Inflammatory macrophage (primary cell): ENCODE measurements at places on chromosomes 7 and 10.

GRCh38 chr10:117519286-117519685, 23.3 kb upstream of the EMX2 start:
- no peak for DNase-seq

GRCh38 chr7:141001122-141001521, 13.6 kb downstream of the MRPS33 start:
- DNase-seq: no peak

GRCh38 chr10:14873090-14873760, 5.4 kb upstream of the SUV39H2 start:
- no peak for DNase-seq

DNA sequence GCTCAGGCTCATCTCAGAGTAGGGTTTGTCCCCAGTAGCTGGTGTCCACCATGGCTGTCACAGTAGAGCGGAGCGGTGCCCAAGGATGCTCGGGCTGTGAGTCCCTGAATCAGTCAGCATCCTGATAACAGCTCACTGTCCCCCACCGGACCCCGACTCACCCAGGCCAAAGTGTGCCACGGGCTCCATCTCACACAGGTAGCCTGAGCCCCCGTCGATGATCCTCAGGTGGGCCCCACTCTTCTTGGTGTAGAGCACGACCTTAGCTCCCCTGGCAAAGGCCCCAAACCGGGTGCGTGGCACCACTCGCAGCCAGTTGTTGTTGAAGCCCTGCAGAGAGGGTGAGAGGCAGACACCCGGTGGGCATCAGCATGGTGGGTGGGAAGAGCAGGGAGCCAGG, 45.4 kb downstream of the GOLGA7B start:
- no peak for DNase-seq

- DNase-seq: no peak
Observed at GRCh38 chr7:26169271-26169670, 17.3 kb downstream of the NFE2L3 start.

DNA sequence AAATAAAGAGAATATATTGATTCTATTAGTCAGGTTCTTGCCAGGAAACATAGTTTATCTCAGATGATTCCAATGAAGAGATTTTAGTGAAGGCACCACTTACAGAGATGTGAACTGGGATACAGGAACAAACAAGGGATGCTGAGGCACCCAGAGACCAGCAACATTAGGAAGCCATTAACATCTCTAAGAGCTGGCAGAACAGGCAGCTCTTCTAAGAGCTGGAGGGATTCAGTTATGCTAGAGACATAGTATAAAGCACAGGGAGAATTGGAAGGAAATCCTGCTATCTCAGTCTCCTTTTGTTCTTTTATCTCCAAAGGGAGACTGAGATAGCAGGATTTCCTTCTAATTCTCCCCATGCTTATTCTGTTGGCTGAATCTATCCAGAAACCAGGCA, 22.0 kb downstream of the OR6B1 start:
- no peak for DNase-seq

DNA sequence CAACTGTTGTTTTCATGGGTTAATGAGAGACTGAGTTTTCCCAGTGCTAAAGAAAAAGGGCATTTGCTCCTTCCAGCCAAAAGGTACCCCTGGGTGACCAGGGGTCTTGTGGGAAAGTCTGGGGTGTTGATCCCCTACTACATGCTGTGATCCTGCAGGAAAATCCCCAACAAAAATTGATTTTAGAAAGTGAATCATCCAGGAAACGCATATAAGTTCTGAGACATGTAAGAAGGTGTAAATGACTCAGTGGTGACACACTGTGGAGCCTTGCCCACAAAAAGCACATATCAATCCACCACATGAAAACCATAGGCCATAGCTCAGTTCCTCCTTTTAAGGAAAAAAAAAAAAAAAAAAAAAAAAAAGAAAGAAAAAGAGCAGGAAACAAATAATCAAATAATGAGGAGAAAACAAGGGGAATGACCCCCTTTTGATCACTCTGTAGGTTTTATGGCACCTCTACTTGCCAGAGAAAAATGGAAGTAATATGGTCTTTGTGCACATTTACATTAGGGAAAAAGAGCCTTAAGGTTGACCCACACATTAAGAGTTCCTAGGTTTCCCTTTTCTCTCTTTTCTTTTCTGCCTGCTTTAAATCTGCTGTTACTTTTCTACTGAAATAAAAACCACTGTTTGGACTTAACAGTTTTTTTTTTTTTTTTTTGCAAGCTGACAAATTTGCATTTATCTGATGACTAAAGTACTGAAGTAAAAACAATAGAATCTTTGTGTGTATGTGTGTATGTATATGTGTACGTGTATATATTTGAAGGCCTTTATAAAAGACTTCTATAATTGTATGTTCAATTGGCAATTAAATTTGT, 386.0 kb downstream of the KIF20B start:
- DNase-seq: no peak
